ENCODE measurements at places on chromosomes 6 and 20.

GRCh38 chr6:6758915-6759654 is 170.6 kb downstream of the LY86 start:
- peak; percentile 87 for DNase-seq

GRCh38 chr6:3321875-3322274 is 63.1 kb downstream of the PSMG4 start:
- no peak for DNase-seq

DNA sequence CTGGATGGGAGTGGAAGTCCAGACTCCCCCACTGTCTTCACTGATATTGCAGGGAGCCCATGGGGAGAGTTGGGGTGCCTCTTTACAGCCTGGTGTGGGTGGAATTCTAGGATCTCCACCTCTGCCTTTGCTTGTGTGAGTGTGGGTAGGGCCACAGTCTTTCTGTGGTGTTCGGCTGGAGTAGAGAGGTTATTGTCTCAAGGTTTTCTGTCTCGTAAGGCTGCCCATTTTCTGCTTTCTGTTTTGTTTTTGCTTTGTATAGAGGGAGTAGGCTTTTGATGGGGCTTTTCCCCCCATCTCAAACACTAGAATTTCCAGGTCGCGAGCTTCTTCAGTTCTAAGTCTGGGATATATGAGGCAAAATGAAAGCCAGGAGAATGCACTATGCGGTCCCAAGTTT is 40.4 kb upstream of the ELMO2 start:
- no peak for DNase-seq

GRCh38 chr20:51227744-51228143 is 204.8 kb upstream of the KCNG1 start:
- DNase-seq: no peak

GRCh38 chr20:35598476-35598875 is 17.2 kb upstream of the SPAG4 start:
- no peak for DNase-seq

DNA sequence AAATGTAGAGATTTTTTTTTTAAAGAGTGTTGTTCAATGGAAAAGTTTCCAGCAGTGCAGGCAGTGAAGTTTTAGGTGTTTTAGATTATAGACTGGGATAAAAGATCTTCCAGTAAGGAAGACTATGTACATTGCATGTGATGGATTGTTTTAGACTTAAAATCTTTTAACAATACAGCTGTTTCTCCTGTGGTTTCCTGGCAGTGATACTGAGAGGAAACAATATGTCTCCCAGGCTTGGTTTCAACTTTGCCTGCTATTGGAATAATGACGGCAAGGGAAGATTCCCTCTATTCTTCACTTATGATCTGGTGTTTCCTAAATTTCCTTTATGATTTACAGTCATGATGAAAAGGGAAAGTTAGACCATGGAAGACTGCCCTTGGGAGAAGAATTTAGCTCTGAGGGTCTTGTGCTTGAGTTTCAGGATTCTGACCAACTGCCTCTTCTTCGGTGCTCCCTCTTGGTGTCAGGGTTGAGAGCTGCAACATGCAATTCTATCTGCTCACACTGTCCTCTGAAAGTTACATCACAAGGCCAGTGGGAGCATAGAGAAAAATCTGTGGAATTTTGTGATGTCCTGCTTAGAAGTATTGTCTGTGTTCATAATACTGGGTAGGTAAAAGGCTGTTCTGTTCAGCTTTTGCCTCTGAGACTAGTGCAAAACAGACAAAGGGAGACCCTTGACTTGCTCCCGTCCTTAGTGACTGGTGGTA is 262.8 kb upstream of the MAN1A1 start:
- no peak for DNase-seq

DNA sequence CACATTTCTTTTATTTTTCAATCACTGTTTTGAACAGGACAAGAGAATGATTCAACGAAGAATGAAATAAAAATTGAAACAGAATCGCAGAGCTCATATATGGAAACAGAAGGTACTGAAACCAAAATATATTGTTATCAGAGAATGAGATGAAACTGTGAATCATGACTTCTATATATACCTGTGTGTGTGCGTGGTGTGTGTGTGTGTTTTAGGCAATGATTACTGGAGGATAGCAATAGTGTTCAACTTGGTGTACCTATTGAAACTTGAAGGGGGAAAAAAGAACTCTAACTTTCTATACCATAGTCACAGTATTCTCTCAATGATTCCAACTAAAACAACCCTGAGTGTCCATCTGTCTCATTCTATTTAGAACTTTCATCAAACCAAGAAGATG is 586.6 kb downstream of the KIF16B start:
- DNase-seq: no peak

DNA sequence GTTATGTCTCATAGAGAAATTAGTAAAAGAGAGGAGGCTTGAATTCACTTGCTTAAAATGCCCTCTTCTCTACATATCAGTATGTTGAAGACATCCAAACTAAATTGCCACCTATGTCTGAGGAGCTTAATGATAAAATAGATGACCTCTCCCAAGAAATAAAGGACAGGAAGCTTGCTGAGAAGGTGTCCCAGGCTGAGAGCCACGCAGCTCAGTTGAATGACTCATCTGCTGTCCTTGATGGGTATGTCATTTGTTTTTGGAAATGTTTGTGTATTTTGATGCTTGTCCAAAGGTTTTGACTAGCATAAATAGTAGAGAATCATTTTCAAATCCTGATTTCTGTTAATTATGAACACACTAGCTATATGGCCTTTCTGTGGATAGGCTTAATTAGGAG is 307.7 kb downstream of the ARHGAP18 start:
- DNase-seq: no peak

DNA sequence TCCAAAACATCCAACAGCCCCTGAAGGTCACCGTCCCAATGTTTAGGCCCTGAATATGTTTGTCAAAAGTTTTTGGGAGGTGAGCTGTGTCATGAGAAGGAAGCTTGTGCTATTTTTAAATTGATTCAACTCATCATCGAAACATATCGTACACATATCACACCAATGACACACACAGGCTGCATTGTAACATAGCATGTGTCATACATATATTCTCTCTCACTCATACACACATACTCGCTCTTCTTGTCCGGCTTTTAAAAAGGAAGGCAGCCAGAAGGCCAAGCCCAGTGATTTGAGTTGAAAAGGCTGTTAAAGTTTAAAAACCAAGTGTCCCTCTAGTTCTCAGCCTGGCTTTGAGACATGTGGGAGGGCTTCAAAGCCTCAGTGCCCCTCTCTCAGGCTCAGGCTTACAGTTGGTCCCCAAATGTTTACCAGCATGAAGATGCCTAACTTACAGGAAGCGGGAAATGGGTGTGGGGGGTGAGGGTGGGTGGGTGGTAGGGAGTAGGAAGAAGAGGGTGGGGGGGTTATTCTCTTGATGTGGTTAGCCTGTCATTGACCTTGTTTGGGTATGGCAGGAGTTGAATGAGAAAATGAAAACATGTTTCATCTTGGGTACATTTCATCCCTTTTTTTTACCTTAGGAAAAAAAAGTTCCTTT is 3.3 kb upstream of the PRDM1 start:
- peak; percentile 52 for DNase-seq

Measured in suppressor macrophage treated with lipopolysaccharide for 1 hour (primary cell).